Activated CD8-positive, alpha-beta memory T cell treated with anti-CD3 and anti-CD28 coated beads for 1 hour (primary cell): ENCODE measurements at places on chromosomes 1 and 21.

GRCh38 chr1:14956579-14957195 lies 196.9 kb upstream of the TMEM51 start:
- DNase-seq: no peak

DNA sequence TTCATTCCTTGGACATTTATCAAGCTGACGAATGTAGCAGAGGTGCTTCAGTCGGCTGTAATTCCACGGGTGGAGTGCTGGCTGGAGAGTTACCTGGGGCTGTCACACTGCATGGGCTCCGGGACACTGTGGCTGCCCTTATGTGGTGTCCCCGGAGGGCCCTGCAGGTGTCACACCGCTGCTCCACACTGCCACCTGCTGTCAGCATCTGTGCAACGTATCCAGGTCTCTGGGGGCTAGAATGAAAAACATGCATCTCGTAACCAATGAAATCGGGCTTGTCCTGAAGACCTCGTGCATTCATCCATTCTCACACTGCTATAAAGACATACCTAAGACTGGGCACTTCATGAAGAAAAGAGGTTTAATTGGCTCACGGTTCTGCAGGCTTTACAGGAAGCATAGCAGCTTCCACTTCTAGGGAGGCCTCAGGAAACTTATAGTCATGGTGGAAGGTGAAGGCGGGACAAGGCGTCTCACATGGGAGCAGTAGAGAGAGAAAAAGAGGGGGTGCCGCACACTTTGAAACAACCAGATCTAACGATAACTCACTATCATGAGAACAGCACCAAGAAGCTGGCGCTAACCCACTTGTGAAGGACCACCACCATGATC lies 46.7 kb upstream of the PCBP3 start:
- peak; percentile 78 for DNase-seq

DNA sequence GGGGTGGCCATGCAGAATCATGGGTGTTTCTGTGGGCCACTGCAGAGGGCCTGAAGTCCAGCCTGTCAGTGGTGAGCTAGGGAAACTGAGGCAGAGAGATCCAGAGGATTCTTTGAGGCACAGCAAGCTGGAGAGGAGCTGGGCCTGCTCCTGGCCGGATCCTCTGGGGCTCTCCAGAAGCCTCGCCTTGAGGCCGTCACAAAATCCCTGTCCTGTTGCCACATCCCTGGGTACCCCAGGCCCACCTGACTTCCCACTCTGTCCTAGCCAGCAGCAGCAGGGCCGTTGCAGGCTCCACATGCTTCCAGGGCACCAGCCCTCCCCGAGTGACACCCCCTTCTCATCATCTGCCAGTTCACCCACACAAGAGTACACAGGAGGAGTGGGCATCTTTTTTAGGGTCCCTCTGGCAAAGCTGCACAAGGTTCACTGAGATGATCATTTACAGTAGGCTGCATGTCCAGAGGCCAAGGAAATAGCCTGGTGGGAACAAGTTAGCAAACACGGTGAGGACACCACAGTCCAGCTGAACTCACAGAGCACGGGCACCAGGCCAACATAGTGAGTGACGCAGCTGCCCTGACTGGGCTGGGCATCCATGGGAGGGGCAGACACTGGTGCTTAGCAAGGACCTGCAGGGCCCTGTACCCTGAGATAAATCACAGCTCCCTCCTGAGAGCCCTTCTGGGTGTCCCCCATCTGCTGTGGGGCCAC lies 25.1 kb upstream of the TSPEAR start:
- no peak for DNase-seq

GRCh38 chr21:44456214-44456914 lies 1.1 kb downstream of the LRRC3 start:
- DNase-seq: no peak

GRCh38 chr1:41366455-41367287 lies 5.4 kb downstream of the FOXO6 start:
- no peak for DNase-seq
